Stimulated activated CD4-positive, alpha-beta T cell treated with anti-CD3 and anti-CD28 coated beads, Interleukin-12 subunit alpha, Interleukin-12 subunit beta, amount 100 ng/mL, for 4 hours (primary cell): ENCODE measurements at places on chromosomes 5 and 9.

DNA sequence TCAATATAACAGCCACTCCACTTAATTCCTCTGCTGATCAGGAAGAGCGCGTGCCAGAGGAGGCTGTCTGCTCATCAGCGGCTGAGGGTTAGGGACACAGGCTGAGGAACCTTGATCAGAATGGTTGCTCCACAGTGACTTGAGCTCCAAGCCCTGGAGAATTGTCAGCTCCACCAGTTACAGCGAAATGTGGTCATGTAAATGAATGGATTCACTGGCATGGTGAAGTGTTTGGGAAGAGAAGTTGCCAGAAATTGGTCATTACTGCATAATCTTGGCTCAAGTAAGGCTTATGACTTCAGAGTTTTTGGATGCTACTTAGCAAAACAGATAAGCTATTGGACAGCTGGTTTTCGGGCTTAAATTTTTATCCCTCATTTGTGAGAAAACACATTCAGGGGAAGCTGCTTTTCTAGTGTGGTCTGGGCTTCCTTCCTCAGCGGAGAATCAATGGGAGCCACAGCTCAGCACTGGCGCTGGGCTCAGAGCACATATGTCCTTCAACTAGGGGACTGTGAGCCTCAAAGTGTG lies 65.0 kb downstream of the PRRT1B start:
- DNase-seq = no peak

DNA sequence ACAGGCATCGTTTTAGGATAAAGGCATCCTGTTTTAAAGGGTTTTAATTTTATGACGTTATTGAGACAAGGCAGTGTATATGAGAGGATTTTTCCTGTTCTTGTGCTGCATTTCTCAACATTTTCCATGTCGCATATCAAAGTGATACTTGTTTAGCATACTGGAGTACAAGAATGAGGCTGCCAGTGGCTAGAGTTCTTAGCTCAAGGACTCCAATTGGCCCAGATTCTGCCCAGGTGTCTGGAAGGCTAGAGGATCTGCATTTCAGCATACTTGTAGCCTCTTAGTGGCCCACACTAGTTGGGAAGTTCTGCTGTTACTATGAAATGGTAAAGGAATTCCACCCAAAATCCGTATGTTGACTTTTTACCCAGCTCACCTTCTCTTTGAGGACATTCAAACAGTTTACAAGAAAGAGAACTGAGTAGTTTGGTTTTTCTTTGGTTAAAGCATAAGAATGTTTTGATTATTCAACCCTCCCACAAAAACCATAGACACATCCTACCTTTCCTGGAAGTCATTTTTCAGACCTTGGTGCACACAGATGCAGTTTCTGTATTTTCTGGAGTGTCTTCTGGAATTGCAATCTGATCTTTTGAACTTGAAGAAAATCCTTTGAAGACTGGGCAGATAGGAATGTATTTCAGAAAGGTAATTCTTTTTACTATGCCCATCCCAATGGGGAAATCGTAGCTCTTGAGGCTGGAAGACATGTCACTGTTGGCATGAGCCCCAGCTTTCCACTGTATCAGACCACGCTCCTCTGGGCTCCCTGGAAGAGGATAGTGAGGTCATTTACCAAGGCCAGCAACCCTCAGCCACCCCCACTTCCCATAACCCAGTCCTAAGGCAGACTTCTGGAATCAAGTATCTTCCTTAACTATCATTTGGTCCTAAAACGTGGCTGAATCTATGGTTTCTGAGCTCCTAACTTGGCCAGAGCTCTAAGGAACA lies 11.3 kb downstream of the SLC23A1 start:
- DNase-seq = no peak

GRCh38 chr5:134906811-134907210 lies 1.9 kb downstream of the PCBD2 start:
- DNase-seq = no peak

- no peak for DNase-seq
These were observed 81.7 kb upstream of the CPEB4 start for GRCh38 chr5:173806270-173807035.

GRCh38 chr5:110872200-110872599 lies 133.4 kb downstream of the SLC25A46 start:
- DNase-seq = no peak

DNA sequence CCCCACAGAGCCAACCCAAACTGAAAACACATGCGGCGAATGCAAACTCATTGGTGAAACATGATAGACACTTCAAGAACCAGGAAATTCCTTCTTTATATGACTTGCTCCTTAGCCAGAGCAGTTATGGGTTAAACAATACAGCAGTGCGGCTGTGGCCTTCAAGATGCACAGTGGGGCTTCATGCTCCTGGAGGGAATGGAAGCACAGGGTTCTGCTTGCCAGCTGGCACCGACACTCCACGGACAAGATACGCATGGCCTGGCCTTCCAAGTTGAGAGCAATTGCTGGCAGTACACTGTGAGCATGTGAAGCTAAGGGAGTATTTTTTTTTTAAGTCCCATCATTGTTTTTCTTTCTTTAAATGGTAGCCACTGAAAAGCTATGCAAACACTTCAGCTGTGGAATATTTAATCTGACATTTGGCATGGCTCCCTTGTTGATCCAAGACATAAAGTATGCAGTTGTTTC lies 451.6 kb upstream of the CD180 start:
- DNase-seq = no peak

GRCh38 chr5:153565822-153566221 lies 75.4 kb downstream of the GRIA1 start:
- no peak for DNase-seq

DNA sequence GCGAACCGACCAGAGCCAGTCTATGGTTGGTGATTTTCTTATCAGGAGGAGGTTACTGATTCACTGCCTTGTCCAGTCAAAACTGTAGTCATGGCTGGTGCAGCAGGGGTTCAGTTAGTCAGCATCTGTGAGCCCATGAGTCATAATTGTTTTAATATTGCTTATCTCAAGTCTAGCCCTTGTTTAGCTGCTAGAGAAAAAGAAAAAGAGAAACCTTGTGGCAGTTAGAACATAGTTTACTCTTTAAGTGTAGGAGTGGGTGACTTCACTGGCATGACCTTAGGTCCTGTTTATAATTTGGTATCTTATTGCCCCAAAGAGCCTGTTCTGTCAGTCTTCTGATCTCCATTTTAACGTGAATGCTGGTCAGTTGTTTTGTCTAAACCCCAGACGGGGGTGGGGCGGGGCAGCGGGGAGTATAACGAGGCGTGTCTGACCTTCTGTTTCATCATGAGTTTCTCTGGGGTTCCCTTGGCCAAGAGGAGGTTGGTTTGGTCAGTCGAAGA lies 76.9 kb upstream of the NFIL3 start:
- no peak for DNase-seq

- no peak for DNase-seq
These were observed 928 bp downstream of the RPL7A start for GRCh38 chr9:133348718-133349573.

- DNase-seq = no peak
These were observed 123.8 kb downstream of the FAM170A start for GRCh38 chr5:119752921-119753886.

DNA sequence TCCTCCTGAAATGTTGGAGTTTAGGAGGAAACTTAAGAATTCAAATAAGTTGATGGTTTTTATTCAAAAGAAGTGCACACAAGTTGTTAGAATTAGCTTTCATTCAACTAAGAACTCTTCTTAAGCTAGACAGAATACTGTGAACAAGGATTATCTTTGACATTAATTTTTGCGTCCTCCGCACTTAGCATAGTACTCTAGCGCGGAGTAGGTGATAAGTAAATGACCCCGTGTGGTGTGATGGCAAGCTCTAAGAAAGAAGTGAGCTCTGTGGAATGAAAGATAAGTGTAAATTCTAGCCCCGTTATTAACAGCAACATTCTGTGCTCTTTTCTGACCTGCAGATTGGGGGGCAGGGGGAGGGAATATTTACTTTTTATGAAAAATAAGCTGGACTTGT lies 1.0 kb downstream of the BRIX1 start:
- no peak for DNase-seq

DNA sequence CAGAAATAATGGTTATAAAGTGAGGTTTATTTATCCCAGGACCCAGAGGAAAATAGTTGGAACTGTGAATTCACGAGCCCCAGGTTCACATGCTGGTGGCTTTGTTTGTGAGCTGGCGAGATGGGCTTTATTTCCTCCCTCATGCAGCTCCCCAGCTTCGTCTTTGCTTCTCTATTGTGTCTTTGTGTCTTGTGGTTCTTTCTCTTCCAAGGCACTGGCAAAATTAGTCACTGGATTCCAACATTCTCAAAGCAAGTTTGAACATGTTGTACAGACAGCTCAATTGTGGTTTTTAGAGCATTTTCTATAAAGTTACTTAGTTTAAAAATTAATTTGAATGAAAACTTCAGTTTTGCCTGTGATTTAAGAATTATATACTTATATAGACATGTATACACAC lies 7.2 kb downstream of the NDUFS6 start:
- DNase-seq = no peak

- DNase-seq = no peak
These were observed 96.3 kb upstream of the MEF2C start for GRCh38 chr5:88979244-88979643.

DNA sequence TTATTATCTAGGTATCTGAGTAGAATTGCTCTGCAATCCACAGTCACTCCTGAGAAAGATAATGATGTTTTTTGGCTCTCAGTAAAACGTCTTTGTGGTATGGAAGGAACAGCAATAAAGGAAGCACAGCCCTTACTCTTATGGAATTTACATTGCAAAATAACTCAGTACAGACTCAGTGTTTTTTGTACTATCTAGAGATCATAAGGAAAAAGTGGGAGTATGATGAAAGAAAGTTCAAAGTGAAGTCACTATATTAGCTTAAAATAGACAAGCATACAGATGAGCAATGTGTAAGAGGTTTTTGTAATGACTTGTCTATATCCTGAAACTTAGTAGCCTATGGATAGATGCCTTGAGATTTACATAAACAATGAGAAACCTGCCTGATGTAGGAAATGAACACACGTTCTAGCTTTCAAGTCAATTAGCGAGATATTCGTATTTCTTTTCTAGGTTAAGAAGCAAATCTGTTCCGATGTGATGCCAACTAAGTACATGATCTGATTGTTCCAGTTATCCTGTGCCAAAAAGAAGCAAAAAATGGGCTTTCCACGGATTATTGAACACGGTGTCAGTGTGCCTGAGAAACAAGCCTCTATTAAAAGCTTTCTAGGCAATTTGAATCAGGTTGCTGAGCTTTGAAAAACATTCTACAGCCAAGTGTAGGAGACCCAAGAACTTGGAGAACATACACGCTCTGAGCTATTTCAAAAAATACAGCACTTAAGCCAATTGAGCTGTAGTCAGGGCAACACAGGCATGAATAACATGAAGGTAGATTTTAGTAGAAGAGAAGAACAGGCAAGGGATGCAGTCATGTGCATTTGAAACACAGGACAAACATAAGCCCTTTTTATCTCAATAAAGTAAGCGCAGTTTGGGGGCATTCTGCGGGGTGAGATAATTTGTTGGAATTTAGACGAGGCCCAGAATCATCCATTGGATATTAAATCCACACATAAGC lies 86.3 kb upstream of the TAF11L2 start:
- DNase-seq = no peak

DNA sequence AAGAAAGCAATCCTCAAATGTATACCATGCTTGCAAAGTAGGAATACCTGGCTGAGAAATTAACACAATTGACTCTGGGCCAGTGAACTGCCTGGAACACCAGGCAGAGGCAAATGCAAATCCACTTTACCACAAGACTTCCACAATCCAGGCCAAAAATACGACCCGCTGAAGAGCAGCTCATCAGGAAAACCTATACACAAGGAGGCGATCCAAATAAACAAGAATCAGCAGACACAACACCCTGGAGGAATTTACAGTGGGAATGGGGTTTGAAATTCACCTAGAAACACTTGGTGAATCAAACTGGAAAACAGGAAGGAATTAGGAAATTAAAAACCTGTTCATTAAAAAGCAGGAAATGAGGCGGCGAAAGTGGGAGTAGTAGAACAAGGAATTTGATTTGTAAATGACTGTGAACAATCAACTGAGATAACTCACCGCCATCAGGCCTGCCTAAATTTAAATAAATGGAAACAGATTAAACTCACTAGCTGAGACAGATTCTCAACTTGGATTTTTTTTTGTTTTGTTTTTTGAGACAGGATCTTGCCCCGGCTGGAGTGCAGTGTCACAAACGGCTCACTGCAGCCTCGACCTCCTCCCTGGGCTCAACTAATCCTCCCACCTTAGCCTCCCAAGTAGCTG lies 15.9 kb downstream of the CMBL start:
- no peak for DNase-seq

- no peak for DNase-seq
These were observed 142.7 kb downstream of the CACNA1B start for GRCh38 chr9:138020120-138020794.

- DNase-seq = no peak
These were observed 1.6 kb upstream of the GLIPR2 start for GRCh38 chr9:36134761-36135505.

GRCh38 chr5:172147857-172148256 lies 40.2 kb downstream of the STK10 start:
- no peak for DNase-seq

DNA sequence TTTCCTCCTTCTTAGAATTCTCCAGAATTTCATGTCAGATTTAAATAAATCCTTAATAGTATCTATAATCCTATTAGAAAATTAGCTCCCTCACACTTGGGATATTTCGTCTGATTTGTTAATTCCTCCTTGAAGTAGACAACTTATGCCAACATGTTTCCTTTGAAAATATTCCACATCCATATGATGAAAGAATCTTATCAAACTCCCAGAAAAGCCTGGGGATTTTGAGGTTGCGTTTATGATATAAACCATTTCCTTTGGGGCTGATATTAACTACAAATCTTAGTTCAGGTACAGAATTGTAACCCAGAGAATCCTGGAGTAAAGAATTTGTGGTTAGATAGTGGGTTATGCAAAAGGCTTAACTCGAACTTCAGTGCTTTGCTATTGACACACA lies 2373.8 kb upstream of the ACO1 start:
- no peak for DNase-seq

DNA sequence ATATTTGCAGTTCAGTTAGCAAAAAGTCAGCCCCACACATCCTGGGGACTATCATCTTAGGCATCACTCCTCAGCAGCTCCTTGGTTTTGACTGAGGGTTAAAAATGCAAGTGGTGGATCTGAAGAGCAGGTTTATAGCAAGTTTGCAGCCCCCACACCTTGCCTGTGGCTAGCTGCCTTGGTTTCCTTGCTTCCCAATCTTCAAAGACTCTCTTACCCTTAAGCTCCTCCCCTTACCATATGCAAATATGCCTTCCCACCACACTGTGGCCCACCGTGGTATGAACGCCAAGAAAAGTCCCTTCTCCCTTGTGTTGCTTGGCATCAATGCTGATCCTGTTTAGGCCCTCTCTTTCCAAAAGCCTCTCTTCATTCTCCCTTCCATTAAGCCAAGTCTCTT lies 45.0 kb upstream of the AGXT2 start:
- no peak for DNase-seq

GRCh38 chr5:111583758-111584203 lies 71.4 kb upstream of the STARD4 start:
- no peak for DNase-seq
